ENCODE measurements at places on chromosomes 7 and 10.
A peak's percentile ranks its signal among the peaks of the same experiment; 100 is the strongest.

DNA sequence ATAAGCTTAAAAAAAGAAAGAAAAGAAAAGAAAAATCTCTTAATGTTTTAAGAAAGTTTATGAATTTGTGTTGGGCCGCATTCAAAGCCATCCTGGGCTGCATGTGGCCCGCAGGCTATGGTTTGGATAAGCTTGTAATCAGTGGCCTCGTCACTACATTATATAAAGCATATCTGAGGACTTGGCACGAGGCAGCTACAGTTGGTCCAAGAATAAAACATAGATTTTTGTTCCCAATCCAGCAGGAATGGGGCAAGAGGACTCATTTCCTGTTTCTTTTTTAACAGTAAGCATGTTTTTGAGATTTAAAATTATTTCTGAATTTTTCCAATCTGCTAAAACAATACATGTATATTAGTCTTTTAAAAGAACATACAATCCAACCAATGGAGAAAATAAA lies 28.6 kb downstream of the MCM10 start:
- H3K27me3 ChIP-seq = no peaks in the 10 kb centered on the region
- no peaks in the 10 kb centered on the region for H3K4me1 ChIP-seq
- peak; percentile 38 for DNase-seq
- H3K27ac ChIP-seq = no peak overlapping the region
- H3K36me3 ChIP-seq = no peaks in the 10 kb centered on the region

- H3K4me1 ChIP-seq = no peaks in the 10 kb centered on the region
- H3K27ac ChIP-seq = no peak overlapping the region
- DNase-seq = no peak
- no peaks in the 10 kb centered on the region for H3K36me3 ChIP-seq
Measured at GRCh38 chr10:17076626-17077345, 52.8 kb downstream of the CUBN start.

DNA sequence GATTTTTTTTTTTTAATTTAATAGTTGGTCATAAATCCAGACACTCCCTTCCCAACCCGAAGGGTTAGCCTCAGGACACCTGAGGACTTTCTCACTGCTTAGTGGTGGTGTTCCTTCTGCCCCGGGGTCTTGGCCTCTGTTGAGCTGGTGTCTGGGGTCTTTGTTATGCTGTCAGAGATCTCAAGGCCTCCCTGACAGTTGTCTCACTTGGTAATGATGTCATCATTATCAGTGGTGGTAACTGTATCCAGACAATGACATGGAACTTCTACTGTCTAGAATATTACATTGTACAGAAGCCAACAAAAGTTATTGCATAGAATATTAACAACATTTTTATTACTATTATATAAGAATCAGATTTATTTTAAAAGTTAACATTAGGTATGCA lies 32.9 kb downstream of the PPP2R2D start:
- no peak overlapping the region for H3K4me3 ChIP-seq
- H3K27me3 ChIP-seq = no peaks in the 10 kb centered on the region
- DNase-seq = no peak

GRCh38 chr7:38550836-38551235 lies 80.3 kb downstream of the AMPH start:
- no peak overlapping the region for H3K27ac ChIP-seq
- no peak for DNase-seq
- no peaks in the 10 kb centered on the region for H3K36me3 ChIP-seq
- H3K27me3 ChIP-seq = no peaks in the 10 kb centered on the region
- no peaks in the 10 kb centered on the region for H3K4me1 ChIP-seq

DNA sequence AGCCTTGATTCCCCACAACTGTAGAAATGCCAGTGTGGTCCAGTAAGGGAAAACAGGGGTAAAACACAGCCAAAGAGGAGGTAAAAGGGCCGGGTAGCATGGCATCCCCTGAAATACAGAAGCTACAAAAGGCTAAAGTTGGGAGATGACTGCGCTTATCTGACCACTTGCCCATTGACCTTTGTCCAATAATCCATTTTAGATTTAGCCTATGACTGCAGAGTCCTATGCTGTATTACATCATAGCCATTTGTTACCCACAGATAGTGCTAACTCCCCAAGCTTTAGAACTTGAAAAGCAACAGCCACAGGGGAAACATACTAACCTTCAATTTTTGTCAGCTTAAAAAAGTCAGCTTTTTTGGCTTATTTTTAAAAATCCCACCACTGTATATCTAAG lies 26.2 kb downstream of the MTPN start:
- no peak overlapping the region for H3K4me3 ChIP-seq
- no peaks in the 10 kb centered on the region for H3K4me1 ChIP-seq
- H3K27ac ChIP-seq = no peak overlapping the region
- DNase-seq = no peak
- H3K27me3 ChIP-seq = no peaks in the 10 kb centered on the region
- peaks cover 41% of the 10 kb centered on the region for H3K36me3 ChIP-seq

- peak overlapping the region; percentile 60 for H3K27ac ChIP-seq
- no peaks in the 10 kb centered on the region for H3K36me3 ChIP-seq
- H3K4me3 ChIP-seq = no peak overlapping the region
- H3K4me1 ChIP-seq = no peaks in the 10 kb centered on the region
- DNase-seq = no peak
- no peaks in the 10 kb centered on the region for H3K27me3 ChIP-seq
Measured at GRCh38 chr7:134699021-134699818, 52.6 kb downstream of the BPGM start.

GRCh38 chr10:21518149-21518640 lies 7.3 kb downstream of the SKIDA1 start:
- H3K4me3 ChIP-seq = peak overlapping the region; percentile 71
- H3K36me3 ChIP-seq = no peaks in the 10 kb centered on the region
- peak; percentile 73 for DNase-seq
- H3K27ac ChIP-seq = peak overlapping the region; percentile 73

All from stomach (tissue), 19 donors.